ENCODE measurements at places on chromosomes 1 and 21.

- no peak for DNase-seq
Observed at GRCh38 chr1:237814319-237814924, 76.3 kb downstream of the ZP4 start.

- no peak for DNase-seq
Observed at GRCh38 chr1:235533476-235534168, 29.4 kb upstream of the B3GALNT2 start.

GRCh38 chr1:21237446-21238088 is 52.7 kb downstream of the ECE1 start:
- no peak for DNase-seq

GRCh38 chr1:202112859-202113689 is 9.6 kb upstream of the GPR37L1 start:
- DNase-seq = no peak

- no peak for DNase-seq
Observed at GRCh38 chr1:243488459-243489157, 232.8 kb downstream of the SDCCAG8 start.

- DNase-seq = no peak
Observed at GRCh38 chr1:59025201-59025600, 241.4 kb upstream of the JUN start.

GRCh38 chr21:40300300-40300699 is 433.1 kb downstream of the PCP4 start:
- no peak for DNase-seq

GRCh38 chr1:234907940-234908405 is 220.7 kb downstream of the TOMM20 start:
- no peak for DNase-seq

DNA sequence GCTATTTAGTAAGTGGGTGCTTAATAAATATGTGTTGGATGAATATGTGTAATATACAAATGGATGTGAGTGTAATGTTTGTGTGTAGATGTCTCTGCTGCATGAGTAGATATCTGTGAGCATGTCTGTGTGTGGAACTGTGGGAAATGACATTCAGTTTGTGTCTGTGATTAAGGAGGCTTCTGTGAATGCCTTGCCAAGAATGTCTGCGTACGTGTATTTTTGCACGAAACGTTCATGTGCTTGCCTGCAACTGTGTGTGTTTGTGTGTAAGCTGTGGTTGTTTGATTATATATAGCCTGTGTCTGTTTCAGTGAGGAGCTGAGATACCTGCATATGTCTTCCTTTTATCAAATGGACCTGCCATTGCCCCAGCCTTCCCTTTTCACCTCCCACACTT is 13.8 kb downstream of the DMBX1 start:
- DNase-seq = no peak

- no peak for DNase-seq
Observed at GRCh38 chr1:85599076-85599491, 18.5 kb downstream of the CCN1 start.

GRCh38 chr21:33811167-33812010 is 104.2 kb downstream of the ATP5PO start:
- DNase-seq = no peak

GRCh38 chr1:92274939-92275338 is 23.8 kb downstream of the GLMN start:
- no peak for DNase-seq

GRCh38 chr1:84584126-84584525 is 9.9 kb upstream of the CTBS start:
- DNase-seq = no peak

GRCh38 chr1:172674831-172675613 is 16.1 kb downstream of the FASLG start:
- DNase-seq = no peak

- DNase-seq = no peak
Observed at GRCh38 chr1:52693843-52694242, 4.3 kb downstream of the COA7 start.

- no peak for DNase-seq
Observed at GRCh38 chr1:202571719-202572339, 138.4 kb downstream of the SYT2 start.

- no peak for DNase-seq
Observed at GRCh38 chr1:78334952-78335351, 155.8 kb upstream of the PTGFR start.

DNA sequence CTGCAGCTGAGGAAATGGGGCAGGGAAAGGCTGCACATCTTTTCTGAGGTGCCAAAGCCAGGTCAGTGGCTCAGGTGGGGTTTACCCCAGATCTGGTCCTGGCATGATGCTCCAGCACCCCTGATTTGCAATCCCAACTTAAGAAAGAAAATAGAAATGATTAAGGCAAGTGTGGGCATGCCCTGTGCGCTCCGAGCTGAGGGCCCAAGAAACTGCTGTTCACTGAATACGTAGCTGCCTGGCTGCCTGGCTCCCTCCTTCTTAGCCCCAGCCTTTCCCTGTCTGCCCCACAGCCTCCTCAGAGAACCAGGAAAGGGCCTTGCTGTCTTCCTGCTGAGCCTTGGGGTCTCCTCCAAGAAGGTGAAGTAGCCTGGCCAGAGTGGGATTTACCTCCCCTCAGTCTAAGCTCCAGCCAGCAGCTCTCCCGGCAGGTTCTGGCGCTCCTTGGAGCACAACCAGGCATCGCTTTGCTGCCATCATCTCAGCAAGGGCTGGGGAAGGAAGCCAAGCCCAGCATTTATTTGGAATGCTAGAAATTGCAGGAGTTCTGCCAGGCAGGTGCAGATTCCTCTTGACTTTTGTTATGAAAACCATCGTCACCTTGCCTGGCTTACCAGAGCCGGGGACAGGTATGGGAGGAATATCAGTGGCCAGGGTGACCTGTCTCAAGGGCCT is 51.3 kb upstream of the SELENON start:
- no peak for DNase-seq

DNA sequence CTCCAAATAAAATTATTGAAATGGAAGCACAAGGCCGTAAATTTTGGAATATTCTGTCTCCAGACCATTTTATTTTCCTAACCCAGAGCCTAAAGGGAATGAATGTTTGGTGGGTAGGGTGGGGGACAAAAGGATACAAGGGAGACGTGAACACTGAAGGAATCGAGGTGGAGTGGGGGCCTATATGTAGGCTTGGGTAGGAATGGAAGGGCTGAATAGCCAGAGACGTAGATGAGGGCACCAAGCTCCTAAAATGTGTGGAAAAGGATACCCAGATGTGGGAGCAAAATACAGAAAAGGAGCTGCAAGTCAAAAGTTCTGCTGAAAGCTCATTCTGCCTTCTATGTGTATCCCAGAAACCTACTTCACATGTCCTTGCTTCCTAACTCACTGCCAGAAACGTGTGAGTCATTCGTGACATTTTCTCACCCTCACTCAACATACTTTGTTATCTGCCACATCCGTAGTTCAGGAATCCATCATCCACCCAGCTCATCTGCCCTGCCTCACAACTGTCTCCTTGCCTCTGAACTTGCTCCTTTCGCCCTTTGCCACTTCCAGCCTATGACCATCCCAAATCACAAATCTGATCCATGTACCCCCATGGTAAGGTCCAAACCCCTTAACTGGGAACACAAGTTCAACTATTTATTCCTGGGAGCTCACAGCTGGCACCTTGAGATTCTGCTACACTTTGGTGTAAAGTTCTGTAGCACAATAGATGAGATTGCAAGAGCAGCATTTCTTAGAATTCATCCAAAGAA is 84.1 kb upstream of the PRDX6 start:
- no peak for DNase-seq

GRCh38 chr21:15066123-15066575 is 1.3 kb upstream of the NRIP1 start:
- no peak for DNase-seq

- DNase-seq = no peak
Observed at GRCh38 chr1:20735581-20736111, 3.1 kb upstream of the SH2D5 start.

- no peak for DNase-seq
Observed at GRCh38 chr1:18932879-18933278, 23.6 kb downstream of the IFFO2 start.

GRCh38 chr1:112457955-112458354 is 50.8 kb upstream of the WNT2B start:
- no peak for DNase-seq

- no peak for DNase-seq
Observed at GRCh38 chr1:222043444-222044292, 301.8 kb upstream of the DUSP10 start.

DNA sequence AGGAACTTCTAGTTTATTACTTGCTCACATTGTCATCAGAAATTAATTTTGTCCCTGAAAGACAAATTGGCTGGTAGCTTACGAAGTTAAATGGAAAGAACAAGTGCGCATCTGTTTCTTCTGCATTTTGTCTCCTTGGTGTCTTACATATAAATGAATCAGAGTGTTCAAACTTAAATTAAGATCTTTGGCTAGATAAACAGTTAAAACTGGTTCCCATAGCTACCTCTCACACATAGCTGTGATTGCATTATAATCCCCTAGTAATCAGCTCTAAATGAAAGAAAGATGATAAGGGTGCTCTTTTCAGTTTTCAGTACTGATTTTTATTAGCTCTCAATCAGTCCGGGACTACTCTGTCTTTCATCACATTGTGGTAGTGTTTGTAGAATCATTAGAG is 124.2 kb upstream of the LMO4 start:
- DNase-seq = no peak

DNA sequence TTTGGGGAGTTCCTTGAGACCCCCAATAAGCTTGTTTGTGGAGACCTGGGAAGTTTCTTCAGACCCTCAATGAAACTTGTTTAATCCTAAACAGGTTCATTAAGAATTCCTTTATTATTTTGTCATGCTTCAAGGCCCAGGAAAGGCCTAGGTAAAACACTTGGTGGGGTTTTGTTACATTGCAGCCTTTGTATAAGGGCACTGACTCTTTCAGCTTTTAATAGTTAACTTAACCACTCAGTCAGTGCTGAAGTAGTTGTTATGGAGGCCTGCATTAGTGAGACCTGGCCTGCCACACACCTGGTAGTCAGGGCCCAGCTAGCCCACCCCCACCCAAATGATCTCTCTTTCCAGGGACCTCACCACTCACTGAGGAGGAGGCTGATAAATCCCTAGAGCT is 103.7 kb downstream of the FCRL5 start:
- no peak for DNase-seq

GRCh38 chr1:230226007-230226800 is 159.2 kb downstream of the GALNT2 start:
- no peak for DNase-seq

DNA sequence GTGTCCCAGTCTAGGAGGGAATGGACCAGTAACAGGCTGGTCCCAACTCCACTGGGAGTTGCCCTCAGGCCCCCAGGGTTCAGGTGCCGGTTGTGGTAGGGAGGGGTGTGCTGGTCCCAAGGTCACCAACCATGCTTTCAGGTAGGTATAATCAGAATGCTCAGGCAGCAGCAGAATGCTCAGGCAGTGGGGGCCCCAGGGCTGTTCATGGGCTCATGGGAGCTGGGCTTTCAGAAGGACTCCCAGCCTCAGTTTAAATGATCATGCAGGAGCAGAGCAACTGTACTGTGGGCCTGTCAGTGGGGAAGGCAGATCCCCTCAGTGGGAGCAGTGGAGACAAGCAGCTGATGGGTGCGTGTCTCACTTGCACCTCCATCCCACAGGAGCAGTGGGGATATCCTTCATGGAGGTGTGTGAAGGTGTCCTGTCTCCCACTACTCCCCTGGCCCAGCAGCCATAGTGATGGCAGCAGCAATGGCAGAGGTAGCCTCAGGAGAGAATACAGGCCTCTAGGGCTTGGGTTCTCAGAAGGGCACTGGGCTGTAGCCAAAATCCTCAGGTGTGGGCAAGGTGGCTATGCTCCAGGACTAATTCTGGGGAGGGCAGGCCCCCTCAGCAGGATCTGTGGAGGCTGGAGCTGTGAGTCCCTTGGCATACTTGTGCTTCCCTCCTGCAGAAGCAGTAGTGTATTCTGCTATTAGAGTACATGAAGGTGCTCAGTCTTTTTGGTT is 917.3 kb upstream of the B3GALT2 start:
- DNase-seq = no peak

DNA sequence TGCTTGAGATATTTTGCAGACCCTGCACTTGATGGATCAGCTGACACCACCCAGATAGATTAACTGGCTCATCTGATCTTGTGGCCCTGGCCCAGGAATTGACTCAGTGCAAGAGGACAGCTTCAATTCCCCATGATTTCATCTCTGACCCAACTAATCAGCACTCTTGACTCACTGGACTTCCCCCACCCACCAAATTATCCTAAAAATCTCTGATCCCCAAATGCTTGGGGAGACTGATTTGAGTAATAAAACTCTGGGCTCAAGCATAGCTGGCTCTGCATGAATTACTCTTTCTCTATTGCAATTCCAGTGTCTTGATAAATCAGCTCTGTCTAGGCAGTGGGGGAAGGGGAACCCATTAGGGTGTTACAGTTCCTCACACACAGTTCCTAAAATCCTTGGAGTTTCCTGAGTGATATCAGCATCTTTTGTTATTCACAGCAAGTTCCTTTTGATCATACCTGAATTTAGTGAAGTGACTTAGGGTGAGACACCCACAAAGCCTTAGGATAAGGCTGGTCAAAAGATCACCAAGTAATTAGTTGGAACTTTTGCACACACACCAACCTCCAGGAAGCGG is 104.2 kb downstream of the COP1 start:
- no peak for DNase-seq

GRCh38 chr1:36199934-36200741 is 24.1 kb upstream of the THRAP3 start:
- DNase-seq = no peak

DNA sequence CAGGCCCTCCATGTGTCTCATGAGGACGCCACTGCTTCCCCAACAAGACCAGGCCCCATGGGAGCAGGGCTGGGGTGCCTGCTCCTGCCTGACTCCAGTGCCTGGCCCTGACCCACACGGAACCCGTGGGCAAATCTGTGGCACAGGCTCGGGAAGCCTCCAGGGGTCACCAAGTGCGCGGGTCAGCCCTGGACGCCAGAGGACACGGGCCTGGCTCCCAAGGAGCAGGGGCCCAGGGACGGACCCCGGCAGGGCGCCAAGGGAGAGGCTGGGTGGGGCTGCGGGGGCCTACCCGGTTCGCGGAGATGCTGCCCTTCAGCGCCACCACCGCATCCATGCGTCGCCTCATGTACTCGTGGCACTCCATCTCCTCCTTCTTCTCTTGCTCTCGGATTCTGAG is 31.9 kb downstream of the CFAP74 start:
- no peak for DNase-seq

DNA sequence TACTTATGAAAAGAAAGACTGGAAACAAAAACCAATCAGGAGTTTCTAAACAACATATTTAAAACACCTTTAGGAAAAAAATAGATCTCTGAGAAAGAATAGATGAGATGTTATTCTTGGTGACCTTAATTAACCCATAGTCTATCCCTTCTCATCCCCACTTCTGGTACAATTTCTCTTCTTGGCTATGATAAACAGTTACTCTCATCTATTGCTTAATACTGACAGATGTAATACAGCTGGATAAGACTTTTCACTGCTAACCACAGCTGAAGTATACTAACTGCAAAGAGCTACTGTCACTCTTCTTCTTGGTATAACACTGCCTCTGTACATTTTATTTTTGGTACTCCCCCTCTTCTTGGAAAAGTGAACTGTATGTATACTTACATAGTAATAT is 15.2 kb downstream of the EXTL2 start:
- DNase-seq = no peak
